ENCODE measurements at places on chromosomes 3 and 15.

DNA sequence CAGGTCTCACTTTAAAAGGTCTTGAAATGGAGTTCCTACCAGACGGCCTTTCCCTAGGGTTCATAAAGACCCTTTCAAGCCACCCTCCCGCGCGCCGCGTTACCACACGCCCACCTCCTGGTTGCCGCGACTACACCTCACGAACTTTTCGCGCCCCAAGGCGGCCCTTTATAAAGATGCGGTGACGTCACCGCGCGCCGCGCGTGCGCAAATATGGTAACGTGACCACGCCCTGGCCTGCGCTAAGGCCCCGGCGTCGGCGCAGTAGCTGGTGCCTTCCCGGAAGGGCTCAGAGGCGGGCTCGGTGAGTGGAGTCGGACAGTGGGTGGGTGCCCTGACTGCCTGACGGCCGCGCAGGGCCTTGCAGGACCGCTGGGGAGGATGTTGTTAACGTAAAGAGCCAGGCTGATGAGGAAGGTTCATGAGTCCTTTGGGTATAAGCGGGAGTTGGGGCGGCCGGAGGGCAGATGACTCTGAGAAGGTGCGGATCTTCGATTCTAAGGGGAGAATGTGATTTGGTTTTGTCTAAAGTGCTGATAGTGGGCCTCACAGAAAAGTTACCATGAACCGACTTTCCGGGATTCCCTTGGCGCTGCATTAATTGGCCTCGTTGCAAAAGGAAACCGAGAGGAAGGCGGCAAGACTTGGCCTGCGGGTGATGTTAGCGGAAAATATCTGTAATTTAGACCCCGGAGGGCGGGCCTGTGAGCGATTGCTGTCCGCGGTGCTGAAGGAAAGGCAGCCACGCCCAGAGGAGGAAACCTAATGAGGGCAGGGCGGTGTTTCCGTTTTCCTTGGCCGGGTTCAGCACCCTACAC lies 54.4 kb downstream of the FEZF2 start:
- no peak for DNase-seq

DNA sequence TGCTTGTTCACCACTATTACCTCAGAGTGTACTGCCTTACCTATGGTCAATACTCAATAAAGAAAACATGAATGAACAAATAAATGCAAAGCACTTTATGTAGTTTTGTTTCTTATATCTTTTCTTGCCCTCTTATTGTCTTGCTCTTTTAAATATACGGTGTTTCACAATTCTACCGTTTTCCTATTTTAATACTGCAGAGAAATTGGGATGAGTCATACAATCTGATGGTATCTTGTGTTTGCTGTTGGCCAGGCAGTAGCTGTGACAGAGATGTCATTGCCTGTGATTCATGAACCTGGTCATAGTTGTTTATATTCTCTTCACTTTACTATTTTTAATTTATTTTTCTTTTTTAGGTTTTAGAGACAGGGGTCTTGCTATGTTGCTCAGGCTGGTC lies 48.3 kb downstream of the SERP1 start:
- DNase-seq = no peak

DNA sequence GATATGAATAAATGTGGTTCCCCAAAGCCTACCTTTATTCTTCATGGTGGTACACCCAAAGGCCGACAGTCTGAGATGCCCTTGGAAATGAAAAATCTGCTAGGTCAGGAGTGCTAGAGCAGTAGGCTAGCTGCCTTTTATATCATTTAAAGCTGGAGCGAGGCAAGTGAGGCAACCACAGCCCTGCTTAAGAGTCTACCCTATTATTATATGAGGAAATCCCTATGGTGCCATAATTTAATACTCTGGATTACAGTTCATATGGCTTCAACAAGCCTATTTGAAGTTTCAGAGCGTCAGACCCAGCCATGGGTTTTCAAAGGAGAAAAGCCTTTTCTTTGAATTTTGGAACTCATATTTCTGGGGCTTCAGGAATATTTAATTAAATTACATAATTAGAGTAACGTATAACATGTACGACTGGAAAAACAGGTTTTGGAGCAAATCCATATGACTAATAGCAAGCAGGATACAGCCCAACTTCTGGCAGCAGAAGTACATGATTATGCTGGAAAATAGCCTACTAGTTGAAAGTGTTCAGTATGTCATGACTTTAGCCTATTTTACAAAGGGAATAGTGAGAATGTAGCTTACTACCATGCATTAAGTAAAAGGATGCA lies 18.0 kb upstream of the SLTM start:
- DNase-seq = no peak

- no peak for DNase-seq
These were observed 227.2 kb downstream of the SQOR start for GRCh38 chr15:45862034-45862433.

GRCh38 chr15:59237119-59237855 lies 30.6 kb downstream of the LDHAL6B start:
- DNase-seq = no peak

- DNase-seq = no peak
These were observed 19.7 kb upstream of the CLN6 start for GRCh38 chr15:68249058-68249713.

- DNase-seq = no peak
These were observed 24.4 kb upstream of the OCA2 start for GRCh38 chr15:28123408-28124023.

GRCh38 chr3:46194868-46195553 lies 13.1 kb downstream of the CCR1 start:
- no peak for DNase-seq

DNA sequence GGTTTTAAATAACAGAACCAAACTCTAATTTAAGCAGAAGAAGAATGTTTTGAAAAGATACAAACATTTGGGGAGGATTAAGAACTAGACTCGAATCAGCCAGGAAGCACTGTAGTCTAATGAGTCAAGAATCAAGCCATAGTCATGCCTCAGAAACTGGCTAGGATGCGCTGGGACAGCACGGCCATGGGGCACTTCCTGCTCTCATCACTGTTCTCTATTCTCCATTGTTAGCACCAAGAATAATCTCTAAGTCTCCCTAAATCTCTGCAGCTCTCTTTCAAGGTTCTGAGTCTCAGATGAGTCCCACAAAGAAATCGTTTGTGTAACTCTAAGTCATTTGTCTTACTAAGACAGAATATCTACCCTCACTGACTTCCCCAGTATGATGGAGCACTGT lies 399.0 kb upstream of the KCNMB2 start:
- DNase-seq = no peak

DNA sequence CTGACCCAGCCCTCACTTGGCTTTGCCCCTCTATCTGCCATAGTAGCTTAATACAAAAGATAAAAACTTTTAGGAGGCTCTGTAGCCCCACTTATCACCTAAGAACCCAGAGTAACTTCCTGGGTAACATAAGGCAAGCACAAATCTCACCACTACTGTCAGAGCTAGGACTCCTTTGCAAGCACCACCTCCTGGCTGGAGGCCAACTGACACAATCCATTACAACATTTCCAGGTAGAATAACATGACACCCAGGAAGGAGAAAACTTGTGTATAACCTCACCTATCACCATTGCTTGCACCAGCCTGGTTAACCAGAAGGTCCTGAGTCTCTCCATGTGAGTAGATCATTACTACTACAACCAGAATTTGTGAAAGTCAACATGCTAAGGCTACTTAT lies 230.0 kb downstream of the TUSC7 start:
- no peak for DNase-seq

- DNase-seq = no peak
These were observed 98.6 kb downstream of the TPRG1 start for GRCh38 chr3:189270248-189270832.

DNA sequence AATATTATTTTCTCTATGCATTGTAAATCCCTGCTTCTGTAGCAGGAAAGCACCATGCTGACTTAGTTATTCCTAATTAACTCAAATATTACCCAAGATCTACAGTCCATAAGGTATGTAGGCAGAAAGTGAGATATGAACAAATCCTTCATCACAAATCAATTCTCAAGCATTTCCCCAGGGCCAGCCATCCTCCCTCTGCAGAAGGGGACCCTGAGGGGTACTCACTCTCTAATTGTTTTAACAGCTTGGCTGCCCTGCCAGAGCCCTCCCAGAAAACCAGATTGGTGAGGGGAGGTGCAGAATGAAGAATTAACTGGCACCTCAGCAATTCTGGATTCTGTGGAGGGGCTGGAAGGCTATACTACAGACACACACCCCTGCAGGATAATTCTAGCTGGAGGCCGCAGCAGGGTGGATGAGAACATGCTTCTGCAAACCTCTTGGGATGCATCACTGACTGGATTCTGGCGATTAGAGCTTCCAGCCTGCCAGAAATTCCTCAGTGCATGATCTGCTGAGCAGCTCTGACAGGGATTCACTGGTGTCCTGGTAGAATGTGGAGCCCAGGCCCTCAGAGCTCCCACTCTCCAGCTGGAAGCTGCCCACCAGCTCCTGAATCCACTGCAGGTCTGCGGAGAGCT lies 88.6 kb upstream of the HERC1 start:
- DNase-seq = no peak

DNA sequence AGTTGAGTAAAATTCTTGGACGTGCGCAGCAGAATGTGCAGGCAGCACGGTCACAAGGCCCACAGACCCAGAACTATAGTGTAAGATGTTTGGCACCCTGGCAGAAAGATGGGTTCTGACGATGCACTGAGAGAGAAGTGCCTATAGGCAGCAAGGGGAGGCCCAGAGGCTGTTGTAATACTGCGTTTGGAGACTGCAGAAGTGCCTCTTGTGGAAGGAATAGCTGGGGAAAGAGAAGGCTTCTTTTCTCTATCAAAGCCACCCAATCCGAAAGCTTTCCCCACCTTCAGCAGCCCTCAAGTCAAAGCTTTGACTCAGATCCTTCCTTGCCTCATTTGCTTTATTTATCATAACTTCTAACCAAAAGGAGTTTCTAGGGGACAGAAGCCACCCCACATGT lies 5.2 kb upstream of the SIN3A start:
- no peak for DNase-seq

DNA sequence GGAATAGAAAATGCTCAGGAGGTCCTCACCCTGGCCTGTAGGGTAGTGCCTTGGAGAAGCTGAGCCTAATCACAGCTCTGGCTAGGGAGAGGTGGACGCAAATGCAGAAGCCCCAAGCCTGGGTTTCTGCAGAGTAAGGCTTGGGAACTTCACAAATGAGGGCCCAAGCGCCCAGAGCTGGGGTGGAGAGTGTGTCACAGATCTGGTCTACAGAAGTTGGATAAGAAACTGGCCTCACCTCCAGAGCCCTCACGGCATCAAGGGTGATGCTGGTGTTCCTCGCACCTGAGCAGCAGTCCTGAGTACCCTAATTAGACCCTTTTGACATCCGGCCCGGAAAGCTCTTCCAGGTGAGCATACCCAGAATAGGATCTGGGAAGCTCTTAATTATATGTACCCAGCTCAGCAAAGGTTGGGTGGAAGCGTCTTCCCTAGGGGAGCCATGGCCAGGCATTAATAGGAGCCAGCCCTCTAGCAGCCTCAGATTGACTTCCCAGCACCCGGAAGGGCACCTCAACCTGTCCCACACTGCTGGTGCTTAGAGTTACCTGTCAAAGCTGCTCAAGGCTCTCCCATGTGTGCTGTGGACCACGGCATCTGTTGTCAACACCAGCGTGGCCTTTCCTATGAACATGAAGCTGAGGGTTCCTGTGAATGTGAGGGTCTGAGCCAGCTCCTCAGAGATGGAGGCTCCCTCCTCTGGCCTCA lies 31.8 kb downstream of the RBM5 start:
- no peak for DNase-seq

GRCh38 chr15:56916825-56917477 lies 1.5 kb upstream of the TCF12 start:
- DNase-seq = no peak

DNA sequence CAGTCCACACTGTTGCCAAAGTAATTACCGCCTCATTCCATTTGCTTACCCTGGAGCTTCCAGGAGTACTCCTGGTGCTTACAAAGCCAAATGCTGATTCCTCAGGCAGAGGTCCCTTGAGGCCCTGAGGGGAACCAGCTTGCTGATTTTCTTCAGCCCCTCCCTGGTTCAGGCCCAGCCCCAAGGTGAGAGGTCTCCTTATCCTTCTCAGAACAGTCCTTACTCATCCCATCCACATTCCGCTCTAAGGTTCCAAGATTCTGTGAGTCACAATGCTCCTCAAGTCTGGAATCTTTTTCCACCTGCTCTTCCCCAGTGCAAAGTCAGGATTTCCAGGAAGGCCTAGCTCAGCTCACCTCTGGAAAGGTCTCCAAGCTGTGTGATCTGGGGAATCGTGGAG lies 1.8 kb upstream of the ATP10A start:
- DNase-seq = no peak

DNA sequence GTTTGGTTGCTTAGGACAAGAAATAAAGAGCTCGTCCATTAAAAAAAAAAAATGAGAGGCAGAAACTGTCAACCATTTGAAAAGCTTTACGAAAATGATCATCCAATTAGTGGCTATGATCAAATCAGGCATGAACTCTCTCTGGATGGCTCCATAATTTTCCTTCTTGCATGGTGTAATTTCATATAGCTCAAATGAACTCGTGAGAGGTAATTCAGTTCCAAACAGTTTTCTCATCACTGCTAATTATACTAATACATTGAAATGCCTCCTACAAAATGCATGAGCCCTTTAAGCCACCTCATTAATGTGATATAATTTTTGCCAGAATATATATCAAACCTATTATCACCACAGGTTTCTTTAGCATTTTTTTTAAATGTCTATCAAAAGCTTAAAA lies 239.5 kb upstream of the MEIS2 start:
- DNase-seq = no peak

- no peak for DNase-seq
These were observed 29.8 kb downstream of the HGD start for GRCh38 chr3:120652281-120652680.

GRCh38 chr3:115228266-115228665 lies 81.2 kb upstream of the ZBTB20 start:
- no peak for DNase-seq

- no peak for DNase-seq
These were observed 30.6 kb upstream of the CERS3 start for GRCh38 chr15:100559330-100559729.

Data from cortex of kidney (tissue), 1 donor.